H1 (cell line): ENCODE measurements at places on chromosomes 13 and 19.

DNA sequence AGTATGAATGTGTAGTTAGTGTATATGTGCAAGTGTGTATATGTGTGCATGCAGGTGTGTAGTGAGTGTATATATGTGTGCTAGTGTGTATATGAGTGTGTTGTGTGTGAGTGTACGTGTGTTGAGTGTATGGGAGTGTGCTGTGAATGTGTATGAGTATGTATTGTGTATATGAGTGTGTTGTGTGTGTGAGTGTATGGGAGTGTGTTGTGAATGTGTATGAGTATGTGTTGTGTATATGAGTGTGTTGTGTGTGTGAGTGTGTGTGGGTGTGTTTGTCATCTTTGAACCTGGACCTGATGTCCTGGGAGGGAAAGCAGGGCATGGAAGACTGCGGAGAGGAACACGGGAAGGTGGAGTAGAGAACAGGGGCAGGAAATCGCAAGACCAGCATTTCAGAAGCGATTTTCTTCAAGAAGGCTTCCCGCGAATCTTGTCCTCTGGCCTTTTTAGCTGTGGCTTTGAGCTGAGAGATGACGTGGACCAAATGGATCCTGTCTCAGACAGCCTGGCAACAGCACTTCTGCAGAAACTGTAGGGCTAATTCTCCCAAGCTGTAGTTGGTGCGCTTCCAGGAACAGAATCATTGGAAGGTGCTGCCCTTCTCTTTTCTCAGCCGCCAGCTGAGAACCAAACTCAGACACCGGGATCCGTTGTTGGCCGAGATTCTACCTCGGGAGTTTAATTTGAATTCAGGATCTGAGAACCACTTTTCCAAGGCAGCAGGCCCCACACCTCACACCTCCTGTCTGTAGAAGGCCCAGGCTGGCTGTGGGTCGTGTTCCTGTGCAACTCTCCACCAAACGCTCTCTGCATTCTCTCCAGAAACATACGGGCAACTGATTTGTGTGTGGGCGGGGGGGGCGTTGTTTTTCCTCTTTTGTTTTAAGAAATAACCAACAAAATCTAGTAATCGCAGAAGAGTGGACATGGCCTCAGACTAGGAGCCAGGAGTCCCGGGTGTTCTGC lies 94.7 kb upstream of the RAP2A start:
- DNase-seq: no peak

DNA sequence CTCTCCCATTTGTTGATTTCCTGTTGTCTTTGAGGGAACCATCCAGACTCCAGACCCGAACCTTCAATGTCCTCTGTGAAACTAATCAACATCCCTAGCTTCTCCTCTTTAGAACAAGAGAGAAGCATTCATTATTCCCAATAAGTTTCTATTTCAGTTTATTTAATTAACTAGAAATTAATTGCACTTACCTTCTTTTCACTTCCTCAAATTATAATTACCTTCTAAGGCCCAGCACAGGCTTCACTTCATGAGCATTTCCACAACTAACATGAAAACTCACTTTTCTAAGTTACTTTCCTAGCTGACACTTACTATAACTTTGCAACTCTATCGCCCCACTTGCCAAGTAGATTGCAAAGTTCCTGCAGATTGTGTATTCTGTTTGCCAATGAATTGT lies 71.6 kb upstream of the HTR2A start:
- no peak for DNase-seq

DNA sequence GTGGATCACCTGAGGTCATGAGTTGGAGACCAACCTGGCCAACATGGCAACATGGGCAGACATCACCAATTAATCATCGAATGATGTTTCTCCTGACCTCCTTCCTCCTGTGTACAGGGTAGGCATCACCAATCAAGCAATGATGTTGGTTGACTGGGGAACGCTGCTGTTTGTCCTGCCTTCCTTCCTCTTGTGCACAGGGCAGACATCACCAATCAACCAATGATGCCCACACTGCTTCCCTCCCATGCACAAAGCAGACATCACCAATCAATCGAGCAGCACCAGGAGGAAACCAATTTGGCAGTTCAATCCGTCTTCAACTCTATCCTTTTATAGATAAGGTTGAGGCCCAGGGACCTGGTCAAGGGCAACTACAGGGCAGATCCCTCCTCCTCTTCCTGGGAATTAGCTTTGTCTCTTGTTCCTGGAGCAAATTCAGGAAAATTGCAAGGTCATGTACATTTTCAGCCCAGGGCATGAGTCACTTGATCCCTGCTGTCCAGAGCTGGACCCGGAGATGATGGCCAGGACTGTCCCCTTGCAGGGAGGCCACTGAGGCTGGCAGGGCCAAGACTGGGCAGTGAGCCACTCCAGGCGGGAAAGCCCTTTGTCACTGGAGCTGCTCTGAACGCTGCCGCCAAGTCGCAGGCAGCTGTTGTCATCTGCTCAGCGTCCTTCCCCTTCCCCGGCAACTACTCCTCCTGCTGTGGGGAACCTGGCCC lies 5.3 kb upstream of the CSNK1G2 start:
- DNase-seq: no peak

- DNase-seq: no peak
These were observed 23.3 kb upstream of the POSTN start for GRCh38 chr13:37621811-37622361.

- no peak for DNase-seq
These were observed 2.6 kb upstream of the ZNF175 start for GRCh38 chr19:51568456-51568855.

GRCh38 chr19:19447536-19448237 lies 42.2 kb downstream of the GATAD2A start:
- DNase-seq: no peak

GRCh38 chr19:53906211-53907192 lies 2.6 kb upstream of the CACNG7 start:
- no peak for DNase-seq

GRCh38 chr19:19538785-19539166 lies 711 bp downstream of the CILP2 start:
- no peak for DNase-seq

DNA sequence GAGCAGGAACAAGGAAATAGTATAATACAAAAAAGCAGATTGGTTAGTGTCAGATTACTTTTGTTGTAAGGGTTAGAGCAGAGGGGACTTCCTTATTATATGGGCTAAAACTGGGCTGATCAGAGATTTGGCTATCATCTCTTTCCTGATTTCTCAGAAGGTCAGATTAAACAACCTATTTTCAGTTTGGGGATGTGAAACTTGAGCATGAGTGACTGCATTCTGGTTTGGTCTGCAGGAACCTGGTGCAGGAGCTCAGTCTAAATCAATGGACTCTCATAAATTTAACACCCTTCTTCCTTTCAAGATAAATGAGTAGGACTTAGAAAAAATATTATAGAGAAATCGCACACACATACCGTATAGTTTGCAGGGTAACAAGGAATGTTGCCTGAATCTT lies 12.9 kb upstream of the RFXAP start:
- no peak for DNase-seq

DNA sequence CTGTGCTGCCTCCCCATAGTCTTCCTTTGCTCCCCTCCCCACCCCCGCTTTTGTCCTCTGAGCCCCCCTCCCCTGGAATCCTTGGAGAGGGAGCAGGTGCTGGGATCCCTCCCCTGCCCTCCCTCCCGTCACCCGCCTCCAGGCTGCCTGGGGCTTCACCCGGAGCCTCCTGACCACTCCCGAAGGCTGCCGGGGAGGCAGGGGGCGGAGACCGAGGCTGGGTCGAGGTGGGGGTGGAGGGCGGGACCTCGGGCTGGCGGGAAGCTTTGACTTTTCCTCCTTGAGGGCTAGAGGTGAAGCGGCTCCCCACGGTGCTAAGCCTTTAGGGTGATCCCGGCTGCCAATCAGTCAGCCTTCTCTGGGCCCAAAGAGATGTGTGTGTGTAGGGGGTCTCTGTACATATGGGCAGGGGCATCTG lies 1.5 kb downstream of the KMT5C start:
- peak; percentile 79 for DNase-seq
